ENCODE measurements at places on chromosomes 3 and 15.

GRCh38 chr3:16070707-16071106 lies 103.8 kb upstream of the GALNT15 start:
- DNase-seq = no peak

GRCh38 chr15:66937588-66937987 lies 127.8 kb upstream of the SMAD3 start:
- no peak for DNase-seq

- no peak for DNase-seq
Observed at GRCh38 chr3:44446929-44447328, 30.5 kb downstream of the ZNF445 start.

DNA sequence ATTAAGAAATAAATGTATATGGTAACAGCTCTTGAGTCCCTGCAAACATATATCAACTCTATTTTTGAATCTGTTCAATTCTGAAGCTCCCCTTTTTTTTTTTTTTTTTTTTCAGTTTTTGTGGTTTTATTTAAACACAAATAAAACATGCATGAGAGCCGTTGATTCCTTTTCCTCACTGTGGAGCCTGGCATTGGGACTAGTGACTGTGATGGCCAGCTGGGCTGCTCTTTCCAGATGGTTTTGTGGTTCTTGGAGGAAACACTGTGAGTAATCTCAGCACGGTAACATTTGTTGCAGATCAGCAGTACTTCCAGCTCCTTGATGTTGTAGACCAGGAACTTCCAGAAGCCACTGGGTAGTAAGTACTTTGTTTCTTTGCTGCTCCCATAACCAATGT lies 15.9 kb downstream of the EMC7 start:
- DNase-seq = no peak

DNA sequence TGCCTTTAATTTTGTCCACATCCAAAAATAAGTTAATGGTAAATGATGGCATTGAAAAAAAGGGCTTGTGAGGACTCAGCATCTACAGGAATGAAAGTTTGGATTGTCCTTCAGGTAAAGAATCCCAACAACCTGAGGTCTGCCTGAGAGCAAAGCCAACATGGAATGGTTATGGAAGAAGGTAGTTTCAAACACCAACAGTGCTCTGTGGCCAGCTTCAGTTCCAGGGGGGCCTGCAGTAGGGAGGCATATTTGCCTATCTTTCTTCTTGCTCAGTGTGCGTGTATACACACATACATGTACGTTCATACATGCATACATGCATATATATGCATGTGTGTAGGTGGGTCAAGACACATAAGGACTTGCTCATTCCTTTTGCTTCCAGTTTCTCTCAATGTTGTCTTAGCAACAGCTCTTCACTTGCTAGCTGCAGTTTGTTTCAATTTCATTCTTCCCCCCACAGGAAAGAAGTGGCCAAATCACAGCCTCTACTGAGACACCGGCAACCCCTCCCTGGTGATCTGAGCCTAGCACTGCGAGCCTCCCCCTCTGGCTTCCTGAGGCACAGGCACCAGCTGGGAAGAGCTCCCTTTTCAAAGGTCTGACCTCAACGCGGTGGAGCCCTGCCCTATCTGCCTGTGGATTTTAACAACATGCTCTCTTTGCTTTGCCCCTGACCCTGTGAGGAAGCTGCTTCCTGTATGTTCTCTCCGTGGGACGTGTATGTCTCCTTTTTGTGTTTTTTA lies 146.2 kb downstream of the KLF13 start:
- no peak for DNase-seq

DNA sequence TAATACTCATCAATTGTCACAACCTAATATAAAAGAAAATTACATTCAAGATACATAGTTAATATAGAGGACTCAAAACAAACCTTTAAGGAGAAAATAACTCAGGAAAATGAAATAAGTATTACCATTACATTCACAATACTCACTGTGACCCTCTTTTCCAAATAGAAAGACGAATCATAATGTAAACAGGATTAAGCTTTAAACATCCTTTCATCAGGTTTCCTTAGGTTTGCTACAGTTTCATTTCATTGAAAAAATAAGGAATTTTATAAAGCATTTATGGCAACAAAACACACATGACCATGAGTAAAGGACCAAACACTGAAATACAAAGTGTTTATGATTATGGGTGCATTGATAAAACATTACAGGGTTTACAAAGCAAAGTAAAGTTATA lies 162.7 kb downstream of the ALCAM start:
- DNase-seq = no peak

- DNase-seq = peak; percentile 32
Observed at GRCh38 chr3:15858547-15859506, 61.0 kb upstream of the ANKRD28 start.

- DNase-seq = peak; percentile 28
Observed at GRCh38 chr3:58217209-58217811, 6.5 kb upstream of the DNASE1L3 start.

DNA sequence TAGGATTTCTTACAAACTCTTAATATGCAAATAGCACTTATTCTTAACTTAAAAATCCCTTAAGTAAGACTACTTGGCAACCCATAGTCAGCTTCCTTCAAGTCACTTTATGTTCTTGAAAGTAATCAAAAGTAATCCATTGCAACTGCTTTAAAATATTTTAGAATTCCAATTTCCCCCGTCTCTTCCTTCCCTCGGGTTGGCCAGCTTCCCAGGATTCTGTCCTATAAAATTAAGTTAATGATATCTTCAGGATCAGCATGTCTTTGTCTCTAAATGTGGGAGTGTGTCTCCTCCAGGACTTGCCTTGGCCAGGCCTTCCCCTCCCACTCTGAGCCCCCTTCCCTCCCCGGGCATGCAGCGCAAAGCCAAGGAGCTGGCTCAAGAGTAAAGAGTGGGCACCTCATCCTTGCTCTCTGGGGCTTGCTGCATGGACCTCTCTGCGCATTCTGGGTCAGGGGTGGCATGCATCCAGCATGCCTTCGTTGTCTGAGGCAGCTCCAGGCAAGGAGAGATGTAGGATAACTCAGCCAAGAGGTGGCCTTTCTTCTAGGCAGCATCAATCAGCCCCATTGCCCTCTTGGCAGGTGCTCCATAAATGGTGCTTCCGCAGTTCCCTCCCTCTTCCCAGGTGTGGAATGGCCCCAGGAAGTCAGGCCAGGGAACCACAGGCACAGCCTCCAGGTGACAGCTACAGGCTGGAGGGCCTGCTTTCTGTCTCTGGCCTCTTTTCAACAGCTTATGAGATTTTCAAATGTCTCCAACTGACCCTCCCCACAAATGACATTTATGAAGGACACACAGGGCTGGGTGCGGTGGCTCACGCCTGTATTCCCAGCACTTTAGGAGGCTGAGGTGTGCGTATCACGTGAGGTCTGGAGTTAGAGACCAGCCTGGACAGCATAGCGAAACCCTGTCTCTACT lies 108.7 kb upstream of the ALDH1A3 start:
- no peak for DNase-seq

DNA sequence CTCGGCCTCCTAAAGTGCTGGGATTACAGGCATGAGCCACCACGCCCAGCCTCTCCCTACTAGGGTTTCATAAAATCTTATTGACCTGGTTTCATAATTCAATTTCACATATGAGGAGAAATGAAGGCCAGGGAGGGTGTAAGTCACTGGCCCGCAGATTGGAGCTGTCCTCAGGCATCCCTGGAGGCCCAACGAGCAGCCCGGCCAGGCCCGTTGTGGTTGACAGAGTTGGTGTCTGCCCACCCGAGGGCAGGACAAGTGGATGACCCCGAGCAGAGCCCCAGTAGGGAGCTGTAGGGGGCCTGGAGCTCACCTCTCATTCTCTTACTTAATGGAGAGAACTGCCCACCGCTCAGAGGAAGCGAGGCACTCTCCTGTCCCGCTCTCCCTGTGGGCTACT lies 78.9 kb downstream of the CPN2 start:
- DNase-seq = no peak

DNA sequence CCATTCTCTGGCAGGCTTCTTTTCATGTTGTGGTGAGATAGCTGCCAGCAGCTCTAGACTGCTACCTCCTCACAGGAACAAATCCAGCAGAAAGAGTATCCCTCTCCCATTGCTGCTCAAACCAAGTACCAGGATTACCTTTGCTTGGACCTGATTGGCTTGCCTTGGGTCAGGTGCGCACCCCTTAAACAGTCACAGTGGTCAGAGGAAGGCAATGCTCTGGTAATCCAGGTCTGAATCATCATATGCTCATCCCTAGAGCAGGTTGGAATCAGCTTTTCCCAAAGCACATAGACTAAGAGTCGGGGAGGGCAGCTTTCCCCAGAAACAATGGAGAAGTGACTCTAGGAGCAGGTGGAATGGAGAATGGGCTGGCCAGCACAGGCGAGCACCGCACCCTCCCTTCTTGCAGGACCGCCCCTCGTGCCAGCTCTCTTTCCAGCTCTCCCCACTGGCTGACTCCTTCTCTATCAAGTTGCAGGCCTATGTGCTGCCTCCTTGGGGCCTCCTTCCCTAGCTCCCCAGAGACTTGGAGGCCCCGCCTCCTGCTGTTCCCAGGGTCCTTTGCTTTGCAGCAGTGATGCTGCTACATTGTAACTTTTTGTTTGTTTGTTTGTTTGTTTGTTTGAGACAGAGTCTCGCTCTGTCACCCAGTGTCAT lies 29.9 kb upstream of the ADPGK start:
- no peak for DNase-seq

GRCh38 chr15:101158166-101159095 lies 93.4 kb downstream of the CHSY1 start:
- DNase-seq = no peak

DNA sequence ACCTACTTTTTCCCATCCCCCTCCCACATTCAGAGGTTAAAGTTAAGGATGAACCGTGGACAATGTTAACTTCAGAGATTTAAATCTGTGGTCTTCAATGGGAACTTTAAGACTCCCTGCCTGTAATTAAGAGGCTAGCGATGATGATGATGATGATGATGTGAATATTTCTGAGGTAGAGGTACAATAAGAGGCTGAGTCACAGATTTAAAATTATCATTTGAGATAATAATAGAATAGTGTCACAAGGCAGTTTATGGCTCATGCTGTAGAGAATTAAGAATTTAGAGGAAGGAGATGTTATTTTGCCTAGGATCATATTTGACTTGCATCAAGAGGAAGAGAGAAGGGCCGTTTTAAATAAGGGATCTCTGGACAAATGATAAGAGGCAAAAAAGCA lies 146.2 kb downstream of the BBX start:
- no peak for DNase-seq

DNA sequence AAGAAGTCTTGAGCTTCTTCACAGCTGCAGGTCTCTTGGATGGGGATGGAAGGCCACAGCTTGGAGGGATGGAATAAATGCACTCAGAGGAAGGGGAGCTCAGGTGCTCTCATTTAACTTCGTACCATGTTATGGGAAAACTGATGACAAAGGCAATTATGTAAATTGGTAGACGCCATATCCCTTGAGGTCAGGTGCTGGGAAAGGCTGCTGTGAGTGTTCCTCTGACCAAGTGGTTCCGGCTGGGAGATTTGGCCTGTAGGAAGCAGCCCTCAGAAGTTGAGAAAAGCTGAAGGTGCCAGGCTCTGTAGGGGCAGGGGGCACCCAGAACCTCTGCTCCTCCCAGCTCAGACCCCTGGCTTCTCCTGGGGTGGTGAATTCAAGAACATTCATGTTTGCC lies 47.1 kb downstream of the FAH start:
- DNase-seq = no peak

DNA sequence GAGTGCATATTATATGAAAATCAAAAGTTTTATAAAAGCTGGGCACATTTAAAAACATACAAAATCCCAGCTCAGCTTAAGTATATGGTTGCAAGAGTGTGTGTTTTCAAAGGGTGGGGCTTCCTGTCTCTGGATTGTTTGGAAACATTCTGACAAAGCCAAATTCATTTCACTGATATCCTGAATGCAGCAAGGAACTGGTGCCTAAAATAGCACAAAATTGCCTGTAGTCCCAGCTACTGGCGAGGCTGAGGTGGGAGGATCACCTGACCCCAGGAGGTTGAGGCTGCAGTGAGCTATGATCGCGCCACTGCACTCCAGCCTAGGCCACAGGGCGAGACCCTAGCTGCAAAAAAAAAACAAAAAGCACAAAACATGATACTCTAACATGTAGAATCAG lies 13.0 kb upstream of the TJP1 start:
- DNase-seq = no peak

DNA sequence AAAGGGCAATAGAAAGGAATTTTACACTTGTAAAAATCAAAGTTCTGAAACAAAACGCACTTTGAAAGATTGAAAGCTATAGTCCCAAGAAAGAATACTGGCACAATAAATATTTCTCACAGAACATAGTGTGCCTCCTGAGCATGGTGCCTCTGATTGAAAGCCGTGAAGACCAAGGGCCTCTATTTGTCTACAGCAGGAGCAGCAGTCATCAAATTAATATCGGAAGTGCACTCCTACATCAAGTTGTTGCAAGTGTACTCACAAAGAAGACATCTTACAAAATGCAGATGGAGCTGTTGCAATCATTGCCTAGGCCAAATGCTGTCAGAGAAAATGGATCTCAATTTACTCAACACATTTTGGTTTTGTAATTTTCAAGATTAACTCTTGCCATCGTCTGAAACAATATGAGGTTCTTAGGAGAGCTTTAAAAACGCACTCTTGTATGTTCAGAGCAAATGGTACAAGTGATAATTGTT lies 9.2 kb upstream of the WDR49 start:
- DNase-seq = no peak

GRCh38 chr15:94535298-94536048 lies 304.1 kb downstream of the MCTP2 start:
- no peak for DNase-seq

DNA sequence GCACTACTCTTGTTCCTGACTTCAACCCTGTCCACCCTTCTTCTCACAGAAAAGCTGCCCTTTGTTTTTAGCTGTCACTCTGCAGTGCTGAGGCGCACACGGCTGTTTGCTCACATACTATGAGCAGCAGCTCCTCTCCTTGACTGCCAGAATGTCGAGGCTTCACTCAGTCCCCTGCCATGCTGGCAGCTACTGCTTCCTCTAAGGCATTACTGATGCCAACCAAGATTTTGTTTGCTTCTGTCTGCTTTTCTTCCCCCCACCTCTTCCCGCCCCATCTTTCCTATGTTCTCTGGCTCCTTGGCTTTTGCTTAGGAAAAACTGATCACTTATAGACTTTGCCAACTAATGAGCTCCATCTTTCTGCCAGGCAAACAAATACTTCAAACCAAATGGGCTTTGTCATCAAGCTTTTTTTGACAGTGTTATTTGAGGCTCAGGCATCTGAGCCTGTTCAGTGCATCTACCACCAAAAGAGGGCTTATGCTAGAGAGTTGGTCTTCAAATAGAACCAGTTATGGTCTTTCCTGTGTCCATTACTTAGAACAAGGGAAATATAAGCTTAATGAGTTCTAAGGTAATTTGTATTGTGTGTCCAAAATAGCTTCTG lies 81.0 kb downstream of the FBXL2 start:
- DNase-seq = no peak

- DNase-seq = no peak
Observed at GRCh38 chr3:155495387-155495786, 201.9 kb upstream of the STRIT1 start.

DNA sequence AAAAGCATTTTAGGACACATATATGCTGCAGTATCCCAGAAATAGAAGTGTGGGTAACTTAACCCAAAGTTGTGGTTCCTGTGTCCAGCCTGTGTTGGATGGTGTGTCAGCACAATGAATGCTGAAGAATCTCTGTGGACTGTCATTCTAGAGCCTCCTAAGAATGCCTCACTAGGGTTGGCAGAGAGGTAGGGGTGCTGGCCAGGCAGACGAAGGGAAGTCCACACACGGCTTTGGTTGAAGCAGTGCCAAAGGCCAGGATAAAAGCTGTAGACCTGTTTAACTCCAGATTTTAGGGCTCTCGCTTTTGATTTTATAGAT lies 43.7 kb upstream of the TIPARP start:
- no peak for DNase-seq
